ENCODE measurements at places on chromosomes 6 and 20.

DNA sequence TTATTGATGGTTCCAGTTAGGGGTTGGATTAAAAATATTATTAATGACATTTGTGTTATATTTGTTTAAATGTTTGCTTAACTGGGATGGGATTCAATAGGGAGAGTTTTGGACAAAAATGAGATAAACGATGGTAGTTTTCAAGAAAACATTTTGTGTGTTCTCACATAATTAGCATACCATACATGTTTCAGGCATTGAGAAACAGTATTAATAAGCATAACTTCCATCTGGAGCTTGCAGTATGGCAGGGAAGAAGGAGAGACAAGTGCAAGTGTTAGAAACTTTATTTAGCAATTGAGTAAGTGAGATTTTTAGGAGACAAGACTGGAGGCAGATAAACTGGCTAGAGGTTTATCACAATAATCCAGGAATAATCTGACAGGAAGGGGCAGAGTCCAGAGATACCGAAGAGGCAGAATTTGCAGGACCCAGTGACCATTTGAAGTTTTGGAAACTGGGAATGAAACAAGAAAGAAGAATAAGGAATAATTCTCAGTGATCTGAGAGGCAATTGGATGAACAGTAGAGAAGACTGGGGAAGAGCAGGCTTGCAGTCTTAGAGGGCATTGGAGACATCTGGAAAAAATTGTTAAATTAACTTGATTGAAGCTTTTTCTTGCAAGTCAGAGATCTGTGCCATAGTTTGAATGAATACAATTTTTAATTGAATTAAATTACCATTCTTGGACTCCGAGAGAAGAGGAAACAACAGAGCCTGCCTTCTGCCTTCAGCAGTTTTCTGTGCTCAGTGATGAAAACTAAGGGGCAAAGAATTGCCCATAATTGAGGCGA lies 73.0 kb upstream of the PTCHD4 start:
- peak; percentile 13 for DNase-seq

- DNase-seq = no peak
Measured at GRCh38 chr6:47862731-47863130, 80.9 kb downstream of the OPN5 start.

GRCh38 chr6:20572940-20573339 lies 38.7 kb downstream of the CDKAL1 start:
- peak; percentile 76 for DNase-seq

DNA sequence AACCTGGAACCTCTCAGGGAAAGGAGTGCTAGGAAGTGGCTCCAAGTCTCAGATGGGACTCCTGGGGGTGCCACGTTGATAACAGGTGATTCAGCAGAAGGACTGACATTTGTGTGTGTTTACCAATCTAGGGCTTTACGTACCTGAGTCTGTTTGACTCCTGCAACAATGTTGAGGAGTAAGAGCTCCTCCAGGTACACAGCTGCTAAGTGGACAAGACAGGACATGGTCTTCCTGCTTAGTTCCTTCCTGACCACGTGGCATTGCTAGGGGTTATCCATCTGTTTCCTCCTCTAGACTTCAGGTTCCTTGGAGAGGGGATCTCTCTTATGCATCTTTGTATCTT lies 164.5 kb upstream of the SLC24A3 start:
- DNase-seq = no peak

- no peak for DNase-seq
Measured at GRCh38 chr6:152272486-152272885, 364.7 kb downstream of the SYNE1 start.

DNA sequence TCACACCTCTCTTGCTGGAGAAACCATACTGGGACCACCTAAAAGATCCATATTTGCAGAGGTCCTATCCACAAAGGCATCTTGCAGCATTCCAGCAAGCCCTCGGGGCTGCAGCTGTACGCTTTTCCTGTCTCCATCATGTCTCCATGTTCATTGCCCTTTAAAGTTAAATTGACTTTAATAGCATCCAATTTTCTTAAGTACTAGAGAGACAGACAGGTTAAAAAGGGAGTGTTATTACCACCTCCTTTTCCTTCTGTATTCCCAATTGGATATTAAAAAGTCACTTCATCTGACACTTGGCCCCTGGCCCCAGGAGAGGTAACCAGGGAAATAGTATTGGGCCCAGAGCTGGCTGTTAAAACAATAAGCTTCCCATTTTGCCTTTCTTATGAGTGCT lies 178.6 kb downstream of the UNC5CL start:
- no peak for DNase-seq

DNA sequence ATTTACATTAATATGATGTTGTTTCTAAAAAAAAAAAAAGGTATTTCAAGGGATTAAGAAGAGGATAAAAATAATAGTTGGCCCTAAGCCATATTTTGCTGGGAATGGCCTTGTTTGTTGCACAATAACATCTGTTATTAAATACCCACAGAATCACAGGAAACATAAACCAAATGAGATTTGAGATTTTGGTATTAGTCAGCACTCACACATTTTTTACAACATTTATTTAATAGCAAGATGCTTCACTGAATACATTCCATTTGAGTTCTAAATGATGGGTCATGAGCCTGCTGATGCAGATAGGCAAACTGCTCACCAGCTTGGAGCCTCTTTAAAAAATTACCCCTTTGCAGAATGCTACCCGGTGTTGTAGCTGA lies 92.9 kb upstream of the ENPP5 start:
- DNase-seq = peak; percentile 77

GRCh38 chr20:62956387-62957135 lies 4.1 kb downstream of the SLC17A9 start:
- DNase-seq = no peak

DNA sequence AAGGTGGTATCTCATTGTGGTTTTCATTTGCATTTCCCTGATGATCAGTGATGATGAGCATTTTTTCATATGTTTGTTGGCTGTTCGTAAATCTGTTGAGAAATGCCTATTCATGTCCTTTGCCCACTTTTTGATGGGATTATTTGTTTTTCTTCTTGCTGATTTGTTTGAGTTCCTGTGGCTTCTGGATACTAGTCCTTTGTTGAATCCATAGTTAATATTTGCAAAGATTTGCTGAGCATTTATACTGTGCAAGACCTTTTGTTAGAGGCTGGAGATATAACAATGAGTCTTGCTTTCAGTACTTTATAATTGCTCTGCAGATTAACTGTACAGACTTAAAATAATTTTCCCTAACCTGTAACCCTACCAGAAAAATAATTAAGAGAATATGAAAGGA lies 35.6 kb downstream of the PDE7B start:
- no peak for DNase-seq

DNA sequence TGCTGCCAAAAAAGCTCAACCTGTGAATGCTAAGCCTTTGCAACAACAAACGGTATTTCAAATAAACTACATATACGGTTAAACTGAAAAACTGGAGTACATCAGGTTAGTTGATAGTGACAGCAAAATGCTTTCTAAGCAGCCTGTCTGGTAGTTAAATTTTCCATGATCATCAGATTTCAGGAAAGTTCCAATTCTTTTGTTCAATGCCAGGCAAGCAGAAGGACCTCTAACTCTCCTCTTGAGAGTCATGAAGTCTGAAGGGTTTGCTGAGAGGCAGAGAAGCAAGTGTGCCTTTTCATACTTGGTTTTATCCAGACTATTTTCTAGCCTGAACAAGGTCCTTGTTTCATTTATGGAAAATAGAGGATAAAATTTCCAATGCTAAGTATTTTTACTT lies 4.5 kb downstream of the FLRT3 start:
- DNase-seq = no peak
